Epithelial cell of proximal tubule (primary cell): ENCODE measurements at places on chromosomes 4 and X.

GRCh38 chrX:1449823-1450149 is 2.9 kb downstream of the ASMTL start:
- no peak for DNase-seq

DNA sequence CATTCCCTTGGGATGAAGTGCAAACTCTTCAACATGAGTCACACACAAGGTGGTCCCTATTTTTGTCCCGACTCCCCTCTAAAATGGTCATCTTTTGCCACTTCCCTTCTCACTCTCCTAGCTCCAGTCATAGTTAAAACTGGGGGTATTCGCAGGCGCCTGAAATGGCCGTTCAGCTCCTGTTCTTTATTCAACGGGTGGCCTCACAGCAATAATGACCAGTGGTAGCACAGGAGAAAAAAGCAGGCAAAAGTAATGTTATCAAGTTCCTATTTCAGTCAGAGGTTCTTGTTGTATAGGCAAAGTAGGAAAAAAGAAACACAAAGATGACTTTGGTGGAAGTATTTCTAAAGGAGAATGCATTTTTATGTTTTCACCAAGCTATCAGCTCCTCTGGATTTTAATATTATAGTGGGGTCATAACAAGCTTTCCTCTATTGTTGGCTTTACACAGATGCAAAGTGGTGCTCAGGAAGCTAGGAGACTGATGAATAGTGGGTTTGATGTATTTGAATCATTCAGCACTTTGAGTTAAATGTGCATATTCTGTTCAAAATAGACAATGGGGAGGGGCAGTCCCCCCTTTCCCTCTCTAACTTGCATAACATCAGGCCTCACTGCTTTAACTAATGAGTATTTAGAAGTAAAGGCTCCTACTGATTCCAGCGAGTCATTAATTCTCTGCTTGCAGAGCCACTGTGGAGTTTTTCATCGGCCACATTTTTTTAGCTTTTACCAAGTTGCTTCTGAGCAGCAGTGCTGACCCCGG is 171.2 kb upstream of the NDP start:
- DNase-seq: no peak

DNA sequence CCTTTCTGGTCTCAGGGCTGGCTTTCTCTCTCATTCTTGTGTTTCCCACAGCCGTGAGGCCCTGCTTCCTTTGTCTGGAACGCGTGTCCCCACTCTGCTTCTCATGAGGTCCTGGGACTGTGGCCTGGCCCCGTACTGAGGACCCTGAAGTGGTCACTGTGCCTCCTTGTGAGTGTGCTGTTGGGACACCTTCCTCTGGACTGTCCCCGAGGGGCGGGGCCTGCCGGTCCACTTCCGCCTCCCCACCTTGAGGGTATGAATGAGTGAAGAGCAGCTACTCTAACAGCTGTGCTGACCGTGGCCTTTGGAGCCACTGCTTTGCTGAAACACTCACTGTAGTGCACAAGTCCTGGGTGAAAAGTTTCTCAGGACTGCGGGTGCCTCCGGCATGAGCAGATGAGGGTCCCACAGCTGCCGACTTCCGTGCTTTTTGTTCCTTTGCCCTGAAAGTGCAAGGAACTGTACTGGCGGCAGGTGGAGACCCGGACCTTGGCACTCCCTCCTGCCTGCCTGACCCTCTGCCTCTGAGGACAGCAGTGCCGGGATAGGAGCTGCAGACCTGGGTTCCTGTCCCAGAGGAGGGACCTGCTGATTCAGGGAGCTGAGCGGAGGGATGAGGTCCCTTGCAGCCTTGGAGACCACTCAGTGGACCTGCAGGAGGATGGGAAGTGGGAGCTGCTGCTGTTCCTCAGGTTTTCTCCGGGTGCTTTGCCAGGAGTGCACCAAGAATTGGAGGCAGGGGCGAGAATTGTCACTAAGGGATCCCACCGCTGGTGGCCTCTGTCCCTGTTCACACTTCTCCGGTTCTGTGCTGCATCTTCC is 38.0 kb downstream of the HTT-AS start:
- DNase-seq: no peak

- no peak for DNase-seq
These were observed 14.9 kb downstream of the RPGR start for GRCh38 chrX:38312436-38312835.

GRCh38 chr4:48315728-48316630 is 25.4 kb upstream of the SLAIN2 start:
- no peak for DNase-seq

DNA sequence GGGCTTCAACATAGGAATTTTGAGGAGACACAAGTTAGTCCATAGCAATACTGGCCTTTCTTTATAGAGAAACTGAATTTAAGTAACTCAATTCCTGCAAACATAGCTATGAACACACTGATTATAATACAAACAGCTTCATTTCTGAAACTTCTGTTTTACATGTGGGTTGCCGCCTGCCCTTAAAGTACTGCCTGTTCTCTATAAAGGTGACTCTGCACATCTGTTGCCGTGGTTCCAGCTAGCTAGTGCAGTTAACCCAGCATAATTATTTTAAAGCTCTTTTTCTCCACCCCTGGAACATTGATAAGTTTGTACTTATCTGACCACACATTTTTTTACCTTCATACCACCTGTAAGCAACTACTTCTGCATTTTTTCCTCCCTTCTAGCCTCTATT is 177.6 kb downstream of the NWD2 start:
- no peak for DNase-seq
